ENCODE measurements at places on chromosomes 1 and 21.

- DNase-seq = no peak
Measured at GRCh38 chr1:24900486-24900849, 29.6 kb downstream of the RUNX3 start.

- DNase-seq = no peak
Measured at GRCh38 chr1:57013522-57013921, 47.7 kb upstream of the C8B start.

DNA sequence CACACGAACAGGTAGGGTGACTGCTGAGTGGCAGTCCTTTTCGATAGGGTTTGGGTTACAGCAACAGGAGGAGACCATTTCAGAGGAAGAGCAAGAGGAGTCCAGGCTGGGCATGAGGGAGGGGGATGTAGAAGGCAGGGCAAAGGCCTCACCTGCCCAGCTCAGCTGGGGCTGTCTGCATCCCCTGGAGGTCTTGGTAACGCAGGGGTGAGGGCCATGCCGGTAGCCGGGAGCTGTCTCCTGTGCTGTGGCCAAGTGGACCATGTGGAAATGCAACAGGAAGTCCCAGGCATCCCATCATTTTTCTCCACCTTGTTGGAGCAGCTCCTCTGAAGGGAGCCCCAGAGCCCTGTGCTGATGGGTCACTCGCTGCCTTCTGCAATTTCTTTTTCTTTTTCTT, 105.4 kb upstream of the C1orf174 start:
- DNase-seq = no peak

- no peak for DNase-seq
Measured at GRCh38 chr1:87584586-87584985, 255.9 kb downstream of the LMO4 start.

GRCh38 chr1:211829343-211830054, 1.1 kb downstream of the LPGAT1 start:
- DNase-seq = no peak
